ENCODE measurements at places on chromosomes 11 and 22. TPM values are rescaled to one million over a fixed set of nuclear protein-coding genes. Genes with fewer than 3 reads are reported as not detected.

GRCh38 chr11:9580894-9581293 lies 7.4 kb downstream of the WEE1 start:
- H3K27ac ChIP-seq = no peak overlapping the region
- H3K27me3 ChIP-seq = no peaks in the 10 kb centered on the region
- peaks cover 27% of the 10 kb centered on the region for H3K4me1 ChIP-seq
- H3K4me3 ChIP-seq = no peak overlapping the region

The CRYBA4 gene
- total RNA-seq = not detected

The ST14 gene
- total RNA-seq = not detected

- H3K4me1 ChIP-seq = peaks cover 14% of the 10 kb centered on the region
- peak overlapping the region; percentile 82 for H3K4me3 ChIP-seq
- H3K36me3 ChIP-seq = no peaks in the 10 kb centered on the region
- peak overlapping the region; percentile 85 for H3K27ac ChIP-seq
- peak; percentile 94 for DNase-seq
Measured at GRCh38 chr11:64185175-64185692, 737 bp upstream of the STIP1 start.

The C22orf31 gene
- total RNA-seq = not detected

DNA sequence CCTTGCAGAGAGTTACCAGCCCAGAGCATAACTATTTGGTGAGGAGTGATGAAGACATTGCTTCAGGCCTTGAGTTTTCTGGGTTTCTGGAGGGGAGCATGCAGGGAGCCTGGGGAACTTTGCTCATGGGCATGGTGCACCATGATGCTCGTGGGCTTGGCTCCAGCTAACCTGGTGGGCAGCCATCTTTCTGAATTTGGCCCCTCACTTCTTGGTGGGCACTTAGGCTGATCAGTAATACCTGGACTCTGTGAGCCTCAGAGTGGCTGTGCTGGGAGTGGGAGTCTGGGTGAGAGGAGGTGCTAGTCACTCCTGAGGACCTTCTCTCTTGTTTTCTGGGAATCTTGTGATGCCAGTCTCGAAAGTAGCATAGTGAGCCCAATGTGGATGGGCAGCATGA lies 30.6 kb downstream of the AMPD3 start:
- peaks cover 9% of the 10 kb centered on the region for H3K4me1 ChIP-seq
- no peak for DNase-seq
- no peak overlapping the region for H3K4me3 ChIP-seq
- no peaks in the 10 kb centered on the region for H3K27me3 ChIP-seq
- H3K27ac ChIP-seq = no peak overlapping the region
- no peaks in the 10 kb centered on the region for H3K36me3 ChIP-seq

The EXPH5 gene
- total RNA-seq = 0.13 TPM

DNA sequence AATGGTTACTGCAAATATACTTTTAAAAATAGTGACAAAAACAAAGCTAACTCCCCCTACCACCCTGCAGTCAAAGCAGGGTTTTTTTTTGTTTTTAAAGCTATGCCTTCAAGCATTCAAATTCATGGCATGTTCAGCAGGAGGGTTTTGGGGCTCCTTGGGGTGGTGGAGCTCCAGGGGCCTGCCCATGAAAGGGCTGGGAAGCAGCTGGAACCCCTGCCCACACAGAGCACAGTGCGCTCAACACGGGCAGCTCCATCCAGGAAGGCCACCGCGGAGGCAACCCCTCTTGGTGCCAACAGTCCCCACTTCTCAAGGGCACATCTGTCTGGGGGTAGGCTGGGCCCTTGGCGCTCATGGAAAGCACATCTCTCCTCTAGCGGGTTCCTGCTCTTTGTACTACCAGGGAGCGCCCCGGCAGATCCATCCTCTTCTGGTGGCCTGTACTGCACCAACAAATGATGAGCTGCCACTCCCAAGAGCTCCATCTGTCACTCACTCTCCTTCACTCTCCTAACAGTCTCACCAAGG lies 16.6 kb upstream of the PHLDA2 start:
- DNase-seq = no peak
- no peaks in the 10 kb centered on the region for H3K27me3 ChIP-seq
- H3K4me1 ChIP-seq = peaks cover 24% of the 10 kb centered on the region
- peak overlapping the region; percentile 72 for H3K27ac ChIP-seq

GRCh38 chr11:117722082-117722481 lies 74.9 kb downstream of the DSCAML1 start:
- no peak overlapping the region for H3K4me3 ChIP-seq
- H3K4me1 ChIP-seq = no peaks in the 10 kb centered on the region
- H3K27me3 ChIP-seq = peaks cover 40% of the 10 kb centered on the region
- no peak for DNase-seq

DNA sequence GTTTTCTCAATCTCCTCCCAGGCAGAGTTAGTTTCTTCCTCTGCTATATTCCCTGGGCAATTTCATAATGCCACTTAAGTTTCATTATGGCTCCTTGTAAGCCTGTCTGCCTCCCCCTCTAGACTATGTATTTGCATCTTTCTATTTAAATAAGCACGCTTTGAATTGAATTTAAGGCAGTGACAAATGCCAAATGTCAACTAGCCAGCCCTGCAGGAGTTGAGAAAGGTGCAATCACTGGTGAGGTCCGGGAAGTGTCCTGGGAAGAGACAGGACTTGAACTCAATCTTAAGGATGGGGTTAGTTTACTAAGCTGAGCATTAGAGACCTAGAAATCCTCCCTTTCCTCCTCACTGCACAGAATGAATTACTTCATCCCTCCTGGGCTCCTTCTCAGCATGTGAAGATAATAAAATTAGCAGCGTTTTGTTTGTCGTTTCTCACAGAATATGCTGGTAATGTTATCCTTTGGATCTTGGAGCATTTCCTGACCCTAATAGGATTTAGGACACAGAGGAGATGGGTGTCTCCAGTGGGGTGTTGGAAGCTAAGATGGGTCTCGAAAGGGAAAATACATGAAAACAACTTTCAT lies 1.6 kb downstream of the TCP11L1 start:
- DNase-seq = no peak
- peak overlapping the region; percentile 95 for H3K27ac ChIP-seq
- H3K4me3 ChIP-seq = peak overlapping the region; percentile 92
- H3K27me3 ChIP-seq = no peaks in the 10 kb centered on the region
- peaks cover 12% of the 10 kb centered on the region for H3K36me3 ChIP-seq

GRCh38 chr11:43578346-43579170 lies 102.0 kb upstream of the HSD17B12 start:
- H3K4me1 ChIP-seq = peaks cover 20% of the 10 kb centered on the region
- peaks cover 25% of the 10 kb centered on the region for H3K27me3 ChIP-seq
- peak; percentile 90 for DNase-seq
- H3K27ac ChIP-seq = no peak overlapping the region
- H3K4me3 ChIP-seq = peak overlapping the region; percentile 77
- H3K36me3 ChIP-seq = no peaks in the 10 kb centered on the region

The ATL3 gene
- 199 TPM for total RNA-seq

Data from GM23248 (cell line).